ENCODE measurements at places on chromosomes 16 and 17. TPM values are rescaled to one million over a fixed set of nuclear protein-coding genes. Genes with fewer than 3 reads are reported as not detected.

Gene CPHXL2
- total RNA-seq: not detected

Gene CCL4L2
- not detected for total RNA-seq

Gene PGAP3
- 14.1 TPM for total RNA-seq

Gene EPOP
- 8.1 TPM for total RNA-seq

Gene SYNRG
- total RNA-seq: 12.1 TPM

Gene TRIM65
- total RNA-seq: 20.6 TPM
